ENCODE measurements at places on chromosomes 1 and 21. TPM values are rescaled to one million over a fixed set of nuclear protein-coding genes. Genes with fewer than 3 reads are reported as not detected.

SPRR2A gene
- total RNA-seq = not detected

SLC19A1 gene
- total RNA-seq = 4.5 TPM

MROH9 gene
- not detected for total RNA-seq

OR2G6 gene
- not detected for total RNA-seq

MMP23B gene
- total RNA-seq = 0.46 TPM

GRCh38 chr1:24450316-24450715 lies 34.7 kb downstream of the NIPAL3 start:
- H3K36me3 ChIP-seq = no peaks in the 10 kb centered on the region
- H3K4me3 ChIP-seq = no peak overlapping the region
- no peak for DNase-seq

- H3K36me3 ChIP-seq = no peaks in the 10 kb centered on the region
- H3K27me3 ChIP-seq = no peaks in the 10 kb centered on the region
- H3K4me3 ChIP-seq = no peak overlapping the region
These were observed 459.3 kb upstream of the ADAMTS5 start for GRCh38 chr21:27426196-27426595.

- H3K4me1 ChIP-seq = peaks cover 24% of the 10 kb centered on the region
- peak; percentile 90 for DNase-seq
- H3K27ac ChIP-seq = no peak overlapping the region
- no peaks in the 10 kb centered on the region for H3K36me3 ChIP-seq
- H3K27me3 ChIP-seq = no peaks in the 10 kb centered on the region
These were observed 43.0 kb downstream of the ACOT7 start for GRCh38 chr1:6350416-6351088.

DNA sequence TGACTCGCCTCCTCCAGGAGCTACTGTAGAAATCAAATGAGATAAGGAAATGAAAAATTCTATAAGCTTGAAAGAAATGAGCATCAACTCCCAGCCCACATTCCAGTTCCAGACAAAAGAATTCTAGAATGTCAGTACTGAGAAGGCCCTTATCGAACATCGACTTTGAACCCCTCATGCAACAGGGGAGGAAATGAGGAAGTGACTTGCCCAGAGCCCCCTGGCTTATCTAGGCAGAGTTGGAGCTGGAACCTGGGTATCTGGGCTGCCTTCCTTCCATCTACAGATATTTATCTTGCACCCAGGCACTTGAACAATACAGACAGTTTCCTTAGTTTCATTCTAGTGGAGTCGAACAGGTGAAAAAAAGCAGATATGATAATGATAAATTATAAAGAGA lies 22.3 kb downstream of the MECR start:
- no peak overlapping the region for H3K27ac ChIP-seq
- no peaks in the 10 kb centered on the region for H3K27me3 ChIP-seq
- no peak for DNase-seq
- H3K36me3 ChIP-seq = no peaks in the 10 kb centered on the region
- H3K4me1 ChIP-seq = no peaks in the 10 kb centered on the region

DNA sequence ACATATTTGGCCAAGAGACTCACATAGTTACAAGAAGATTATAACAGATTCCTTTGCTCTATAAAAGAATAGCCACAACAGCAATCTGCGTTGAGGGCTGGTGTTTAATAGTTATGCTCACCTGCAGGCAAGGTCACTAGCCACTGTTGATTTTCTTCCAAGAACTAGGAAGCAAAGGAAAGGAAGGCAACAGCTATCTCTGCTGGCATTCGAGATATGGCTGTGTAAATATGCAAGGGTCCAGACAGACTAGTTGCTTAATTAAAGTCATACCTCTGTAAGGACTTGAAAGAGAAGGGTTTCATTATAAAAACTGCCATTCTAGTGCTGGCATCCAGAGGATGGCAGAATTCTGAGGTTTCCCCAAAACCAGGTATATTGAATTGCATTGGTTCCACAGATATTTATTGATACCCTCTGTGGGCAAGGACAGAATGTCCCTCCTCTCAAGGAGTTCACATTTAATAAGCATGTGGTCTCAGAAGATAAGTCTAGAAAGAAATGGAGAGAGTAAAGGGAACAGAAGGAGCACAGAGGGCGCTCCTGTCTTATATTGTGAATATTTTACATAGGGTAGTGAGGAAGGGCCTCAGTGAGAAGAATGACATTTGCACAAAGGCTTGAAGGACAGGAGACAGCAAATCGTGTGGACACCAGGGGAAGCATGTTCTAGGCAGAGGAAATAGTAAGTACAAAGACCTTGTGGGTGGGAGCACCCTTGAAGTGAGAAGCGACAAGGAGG lies 23.6 kb upstream of the PLEKHA6 start:
- no peak for DNase-seq
- H3K27ac ChIP-seq = no peak overlapping the region
- no peaks in the 10 kb centered on the region for H3K36me3 ChIP-seq
- H3K4me1 ChIP-seq = peaks cover 10% of the 10 kb centered on the region

GRCh38 chr1:79501153-79501552 lies 494.6 kb upstream of the ADGRL4 start:
- no peaks in the 10 kb centered on the region for H3K36me3 ChIP-seq
- no peaks in the 10 kb centered on the region for H3K4me1 ChIP-seq
- no peak for DNase-seq
- H3K27ac ChIP-seq = no peak overlapping the region
- peaks cover 3% of the 10 kb centered on the region for H3K27me3 ChIP-seq

- H3K27ac ChIP-seq = no peak overlapping the region
- H3K4me1 ChIP-seq = no peaks in the 10 kb centered on the region
- no peaks in the 10 kb centered on the region for H3K27me3 ChIP-seq
- H3K36me3 ChIP-seq = no peaks in the 10 kb centered on the region
These were observed 53.8 kb downstream of the PLA2G4A start for GRCh38 chr1:186882372-186883134.

DNA sequence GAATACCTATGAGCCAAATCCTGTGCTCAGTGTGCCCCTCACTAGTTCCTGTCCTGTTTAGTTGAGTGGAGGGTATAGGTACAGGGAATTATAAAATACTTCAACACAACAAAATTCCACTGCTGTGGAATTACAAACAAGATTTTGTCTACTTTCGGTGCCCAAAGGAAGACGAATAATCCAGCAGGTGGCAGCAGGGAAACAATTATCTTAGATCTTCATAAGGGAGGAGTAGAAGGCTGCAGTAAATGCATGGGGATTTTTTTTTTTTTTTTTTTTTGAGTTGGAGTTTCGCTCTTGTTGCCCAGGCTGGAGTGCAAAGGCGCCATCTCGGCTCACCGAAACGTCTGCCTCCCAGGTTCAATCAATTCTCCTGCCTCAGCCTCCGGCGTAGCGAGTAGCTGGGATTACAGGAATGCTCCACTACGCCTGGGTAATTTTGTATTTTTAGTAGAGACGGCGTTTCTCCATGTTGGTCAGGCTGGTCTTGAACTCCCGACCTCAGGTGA lies 2.0 kb upstream of the PIP5K1A start:
- H3K4me3 ChIP-seq = peak overlapping the region; percentile 29
- DNase-seq = no peak
- H3K27ac ChIP-seq = no peak overlapping the region
- no peaks in the 10 kb centered on the region for H3K36me3 ChIP-seq
- peaks cover 17% of the 10 kb centered on the region for H3K4me1 ChIP-seq

DNA sequence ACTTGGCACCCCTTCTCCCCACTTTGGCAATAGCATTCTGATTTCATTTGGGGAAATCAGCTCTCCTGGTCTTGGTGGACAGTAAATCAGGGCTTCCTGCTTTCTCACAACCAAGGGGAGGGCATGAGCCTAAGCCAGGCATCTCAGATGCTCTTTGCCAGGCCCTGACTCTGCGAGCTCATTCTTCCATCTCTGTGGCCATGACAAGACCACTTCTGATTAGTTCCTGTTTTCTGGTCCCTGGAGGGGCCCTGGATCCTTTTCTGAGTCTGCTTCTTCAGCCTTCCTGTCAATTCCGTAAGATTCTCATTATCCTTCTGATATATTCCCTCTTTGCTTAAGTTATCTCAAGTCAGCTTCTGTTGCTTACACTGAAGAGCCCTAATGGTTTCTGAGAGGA lies 210.4 kb downstream of the HIVEP3 start:
- no peak overlapping the region for H3K4me3 ChIP-seq
- no peaks in the 10 kb centered on the region for H3K36me3 ChIP-seq
- no peak for DNase-seq
- no peak overlapping the region for H3K27ac ChIP-seq

DNA sequence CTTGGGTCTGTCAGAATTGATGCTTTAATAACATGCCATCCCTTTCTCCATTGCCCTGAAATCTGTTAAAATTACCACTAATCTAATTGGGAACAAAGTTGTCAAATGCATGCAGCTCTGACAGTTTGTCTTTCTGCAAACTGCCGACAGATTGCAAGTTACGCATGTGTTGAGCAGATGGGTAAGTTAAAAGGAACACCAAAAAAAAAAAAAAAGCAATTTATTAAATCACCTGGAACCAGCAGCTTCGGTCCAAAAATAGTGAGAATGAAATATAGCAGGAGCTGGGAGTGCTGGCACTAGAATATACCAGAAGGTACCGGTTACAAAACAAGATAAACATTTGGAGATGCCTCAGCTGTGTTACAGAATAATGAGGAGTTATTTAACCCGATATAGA lies 149.6 kb upstream of the C1orf87 start:
- H3K27me3 ChIP-seq = no peaks in the 10 kb centered on the region
- H3K4me3 ChIP-seq = no peak overlapping the region
- no peaks in the 10 kb centered on the region for H3K4me1 ChIP-seq
- DNase-seq = no peak
- H3K36me3 ChIP-seq = no peaks in the 10 kb centered on the region

GRCh38 chr1:154420961-154421924 lies 16.1 kb downstream of the IL6R start:
- no peak overlapping the region for H3K4me3 ChIP-seq
- DNase-seq = no peak
- H3K27me3 ChIP-seq = no peaks in the 10 kb centered on the region
- no peaks in the 10 kb centered on the region for H3K36me3 ChIP-seq

GRCh38 chr1:61782771-61783170 lies 40.5 kb downstream of the PATJ start:
- no peak for DNase-seq
- no peaks in the 10 kb centered on the region for H3K27me3 ChIP-seq
- no peak overlapping the region for H3K27ac ChIP-seq
- H3K4me1 ChIP-seq = no peaks in the 10 kb centered on the region
- no peaks in the 10 kb centered on the region for H3K36me3 ChIP-seq

DNA sequence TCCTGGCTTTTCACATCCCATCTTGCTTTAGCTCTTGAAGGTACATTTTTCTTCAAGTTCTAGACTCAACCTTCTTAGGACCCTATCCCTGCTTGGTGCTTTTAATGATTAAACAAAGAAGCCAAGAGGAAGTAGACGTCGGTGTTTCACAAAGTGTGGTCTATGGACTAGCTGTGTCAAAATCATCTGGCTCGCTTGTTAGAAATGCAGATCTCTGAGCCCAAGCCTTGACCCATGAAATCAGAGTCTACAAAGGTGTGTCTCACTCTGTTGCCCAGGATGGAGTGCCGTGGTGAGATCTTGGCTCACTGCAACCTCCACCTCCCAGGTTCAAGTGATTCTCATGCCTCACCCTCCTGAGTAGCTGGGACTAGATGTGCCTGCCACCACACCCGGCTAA lies 295.5 kb upstream of the KAZN start:
- DNase-seq = no peak
- H3K36me3 ChIP-seq = no peaks in the 10 kb centered on the region
- no peak overlapping the region for H3K27ac ChIP-seq
- H3K4me3 ChIP-seq = no peak overlapping the region

DNA sequence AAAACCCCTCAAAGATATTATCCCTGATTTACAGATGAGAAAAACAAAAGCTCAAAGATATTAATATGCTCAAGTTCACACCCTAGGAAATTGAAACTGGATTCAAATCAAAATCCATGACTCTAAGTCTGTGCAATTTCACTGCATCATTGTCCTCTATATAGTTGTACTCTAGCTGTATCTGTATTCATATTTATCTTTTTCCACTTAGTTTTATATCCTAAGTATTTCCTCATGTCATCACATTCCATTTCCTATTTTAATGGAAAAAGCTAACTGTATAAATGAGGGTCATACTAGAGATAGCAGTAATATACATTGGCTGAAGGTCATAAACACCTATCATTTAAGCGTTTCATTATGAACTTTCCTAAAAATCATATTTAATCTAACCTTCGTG lies 42.2 kb upstream of the RALGPS2 start:
- no peak overlapping the region for H3K4me3 ChIP-seq
- H3K27me3 ChIP-seq = no peaks in the 10 kb centered on the region
- no peaks in the 10 kb centered on the region for H3K36me3 ChIP-seq
- no peak for DNase-seq
- no peak overlapping the region for H3K27ac ChIP-seq
- no peaks in the 10 kb centered on the region for H3K4me1 ChIP-seq

DNA sequence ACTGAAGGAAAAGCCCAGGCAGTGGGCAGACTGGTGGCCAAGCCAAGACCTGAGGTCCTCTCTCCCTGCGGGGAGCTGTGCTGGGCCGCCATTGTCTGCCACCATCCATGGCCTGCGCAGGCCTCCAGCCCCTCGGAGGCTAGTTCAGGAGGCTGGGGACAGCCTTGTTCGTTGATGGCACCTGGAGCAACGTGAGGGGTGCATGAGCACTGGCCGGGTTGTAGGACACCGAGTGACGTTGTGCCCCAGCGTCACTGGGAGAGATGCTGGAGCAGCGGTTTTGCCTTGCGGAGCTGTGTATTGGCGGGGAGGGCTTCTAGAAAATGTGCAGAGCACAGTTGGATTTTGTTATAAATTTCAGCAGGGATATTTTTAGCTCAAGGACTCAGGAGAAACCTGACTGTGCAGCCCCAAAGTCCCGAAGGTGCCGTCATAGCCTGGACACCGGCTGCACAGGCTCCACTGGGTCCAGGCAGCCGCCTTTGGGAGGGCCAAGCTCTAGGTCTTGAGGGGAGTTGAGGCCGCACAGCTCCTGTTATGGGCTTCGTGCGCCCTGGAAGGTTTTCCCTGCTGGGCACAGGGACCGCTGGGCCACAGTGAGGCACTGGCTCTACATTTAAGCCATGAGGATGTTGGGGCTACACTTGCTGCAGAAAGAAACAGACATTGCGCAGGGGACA lies 48.2 kb upstream of the ADARB1 start:
- no peak overlapping the region for H3K4me3 ChIP-seq
- H3K36me3 ChIP-seq = no peaks in the 10 kb centered on the region
- H3K27ac ChIP-seq = no peak overlapping the region
- H3K4me1 ChIP-seq = no peaks in the 10 kb centered on the region
- no peak for DNase-seq
- no peaks in the 10 kb centered on the region for H3K27me3 ChIP-seq

DNA sequence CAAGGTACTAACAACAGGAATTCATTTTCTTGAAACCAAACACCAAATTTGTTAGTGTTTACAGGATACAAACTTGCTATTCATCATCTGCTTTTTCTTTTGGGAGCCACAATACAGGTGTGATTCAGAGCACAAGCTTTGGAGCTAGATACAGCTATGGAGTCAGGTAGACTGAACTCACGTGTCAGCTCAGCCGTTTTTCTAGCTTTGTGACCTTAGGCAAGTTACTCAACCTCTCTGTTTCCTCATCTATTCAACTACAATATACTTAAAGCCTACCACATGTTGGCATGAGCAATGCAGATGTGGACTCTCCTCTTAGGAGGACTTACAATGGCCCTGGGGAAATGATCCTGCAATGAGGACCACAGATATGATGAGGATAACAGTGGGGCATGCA lies 6.3 kb downstream of the HTR1D start:
- no peaks in the 10 kb centered on the region for H3K36me3 ChIP-seq
- H3K27me3 ChIP-seq = no peaks in the 10 kb centered on the region
- no peak for DNase-seq
- H3K4me3 ChIP-seq = no peak overlapping the region
- H3K27ac ChIP-seq = no peak overlapping the region

- H3K4me1 ChIP-seq = peaks cover 30% of the 10 kb centered on the region
- H3K36me3 ChIP-seq = no peaks in the 10 kb centered on the region
These were observed 67.1 kb downstream of the BCAR3 start for GRCh38 chr1:93614541-93614940.

- H3K27ac ChIP-seq = no peak overlapping the region
- no peaks in the 10 kb centered on the region for H3K27me3 ChIP-seq
- H3K4me3 ChIP-seq = no peak overlapping the region
- DNase-seq = no peak
These were observed 47.9 kb upstream of the LAPTM5 start for GRCh38 chr1:30805304-30806003.
